ENCODE measurements at places on chromosomes 12 and 14. TPM values are rescaled to one million over a fixed set of nuclear protein-coding genes. Genes with fewer than 3 reads are reported as not detected.

GRCh38 chr12:49578471-49579112 is 10.7 kb upstream of the MCRS1 start:
- peaks cover 17% of the 10 kb centered on the region for H3K4me1 ChIP-seq
- H3K36me3 ChIP-seq = peaks cover 27% of the 10 kb centered on the region
- H3K4me3 ChIP-seq = no peak overlapping the region
- H3K27ac ChIP-seq = no peak overlapping the region

GRCh38 chr12:4250691-4251090 is 22.9 kb upstream of the CCND2 start:
- DNase-seq = no peak
- no peak overlapping the region for H3K27ac ChIP-seq
- no peaks in the 10 kb centered on the region for H3K27me3 ChIP-seq
- H3K4me3 ChIP-seq = no peak overlapping the region

DNA sequence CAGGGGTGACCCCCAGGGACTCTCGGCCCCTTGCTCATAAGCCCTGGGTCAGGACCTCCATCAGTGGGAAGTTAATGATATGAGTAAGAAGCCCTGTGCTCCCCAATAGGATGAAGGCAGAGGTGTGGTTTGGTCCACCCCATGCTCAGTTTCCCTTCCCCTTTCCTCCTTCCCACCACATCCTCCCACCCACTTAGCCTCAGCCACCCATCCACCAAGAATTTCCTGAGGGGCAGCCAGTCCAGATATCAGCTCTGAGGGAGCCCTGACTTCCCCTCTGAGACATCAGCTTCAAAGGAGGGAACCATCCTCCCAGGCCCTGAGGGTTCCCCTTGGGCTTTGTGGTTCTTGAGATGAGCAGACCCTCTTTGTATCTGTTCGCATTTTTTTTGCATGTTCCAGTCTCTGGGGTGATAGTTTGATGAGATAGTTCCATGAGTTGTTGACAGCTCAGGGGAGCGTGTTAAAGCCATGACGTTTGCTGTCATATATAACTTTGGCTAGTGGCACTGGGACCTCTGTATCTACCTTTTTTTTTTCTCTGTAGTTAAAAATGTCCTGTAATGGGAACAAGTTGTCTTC is 71.2 kb downstream of the LGMN start:
- H3K4me1 ChIP-seq = peaks cover 42% of the 10 kb centered on the region
- peaks cover 52% of the 10 kb centered on the region for H3K36me3 ChIP-seq
- H3K4me3 ChIP-seq = no peak overlapping the region
- no peaks in the 10 kb centered on the region for H3K27me3 ChIP-seq
- DNase-seq = no peak

- no peaks in the 10 kb centered on the region for H3K4me1 ChIP-seq
- H3K27me3 ChIP-seq = no peaks in the 10 kb centered on the region
- H3K4me3 ChIP-seq = no peak overlapping the region
- no peak overlapping the region for H3K27ac ChIP-seq
- DNase-seq = no peak
Observed at GRCh38 chr12:126488806-126489205, 1423.6 kb downstream of the AACS start.

DNA sequence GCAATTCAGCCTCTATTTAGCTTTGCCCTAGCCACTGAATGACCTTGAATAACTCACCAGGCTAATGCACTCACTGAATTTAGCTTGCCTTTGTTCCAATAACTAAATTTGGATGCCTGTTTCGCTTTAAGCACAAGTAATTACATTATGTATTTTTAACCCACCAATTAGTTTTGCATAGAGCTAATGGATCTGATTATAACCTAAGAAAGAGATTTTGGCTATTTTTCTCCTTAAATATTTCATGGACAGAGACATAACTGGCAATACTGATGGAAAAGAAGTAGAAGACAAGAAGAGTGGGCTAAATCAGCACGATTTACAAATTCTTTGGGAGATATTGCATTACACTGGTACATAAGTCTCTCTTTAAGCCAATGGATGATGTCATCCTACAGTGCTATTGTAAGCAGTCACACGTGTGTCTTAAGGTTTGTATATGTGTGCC is 85.7 kb downstream of the AKAP6 start:
- H3K27ac ChIP-seq = peak overlapping the region; percentile 42
- DNase-seq = no peak
- H3K36me3 ChIP-seq = no peaks in the 10 kb centered on the region
- no peaks in the 10 kb centered on the region for H3K27me3 ChIP-seq
- H3K4me1 ChIP-seq = no peaks in the 10 kb centered on the region

GRCh38 chr12:101823039-101823438 is 7.7 kb downstream of the GNPTAB start:
- no peaks in the 10 kb centered on the region for H3K27me3 ChIP-seq
- no peaks in the 10 kb centered on the region for H3K4me1 ChIP-seq
- H3K27ac ChIP-seq = peak overlapping the region; percentile 78
- H3K4me3 ChIP-seq = no peak overlapping the region

DNA sequence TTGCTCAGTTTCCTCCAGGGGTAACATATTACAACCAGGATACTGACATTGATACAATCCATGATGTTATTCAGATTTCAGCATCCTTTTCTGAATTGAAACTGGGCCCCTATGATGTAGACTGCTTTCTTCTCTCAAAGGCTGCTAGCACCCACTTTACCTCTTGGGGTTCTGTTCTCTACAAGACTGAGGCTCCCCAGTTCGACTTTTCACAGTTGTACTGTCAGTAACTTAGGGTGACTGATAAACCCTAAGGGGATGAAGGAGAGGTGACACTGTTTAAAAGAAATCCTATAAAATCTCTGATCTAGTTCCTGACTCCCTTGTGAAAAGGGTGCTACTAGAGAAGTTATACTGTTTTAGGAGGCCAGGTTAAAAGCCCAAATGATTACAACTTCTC is 818 bp downstream of the VPS33A start:
- H3K27me3 ChIP-seq = no peaks in the 10 kb centered on the region
- peaks cover 13% of the 10 kb centered on the region for H3K4me1 ChIP-seq
- H3K4me3 ChIP-seq = peak overlapping the region; percentile 80
- peaks cover 47% of the 10 kb centered on the region for H3K36me3 ChIP-seq
- no peak for DNase-seq

DNA sequence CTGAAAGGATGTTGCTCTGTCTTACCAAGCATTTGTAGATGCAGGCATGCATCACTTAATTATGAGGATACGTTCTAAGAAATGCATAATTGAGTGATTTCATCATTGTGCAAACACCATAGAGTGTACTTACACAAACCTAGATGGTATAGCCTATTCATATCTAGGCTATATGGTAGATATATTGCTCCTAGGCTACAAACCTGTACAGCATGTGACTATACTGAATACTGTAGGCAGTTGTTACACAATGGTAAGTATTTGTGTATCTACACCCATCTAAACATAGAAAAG is 75.9 kb downstream of the IFT81 start:
- H3K27ac ChIP-seq = no peak overlapping the region
- H3K4me1 ChIP-seq = peaks cover 3% of the 10 kb centered on the region
- no peak for DNase-seq
- H3K27me3 ChIP-seq = no peaks in the 10 kb centered on the region
- H3K4me3 ChIP-seq = no peak overlapping the region

- H3K36me3 ChIP-seq = no peaks in the 10 kb centered on the region
- no peak for DNase-seq
- no peaks in the 10 kb centered on the region for H3K4me1 ChIP-seq
- peaks cover 5% of the 10 kb centered on the region for H3K27me3 ChIP-seq
- H3K4me3 ChIP-seq = no peak overlapping the region
- H3K27ac ChIP-seq = no peak overlapping the region
Observed at GRCh38 chr12:130143136-130143535, 19.1 kb upstream of the FZD10 start.

DNA sequence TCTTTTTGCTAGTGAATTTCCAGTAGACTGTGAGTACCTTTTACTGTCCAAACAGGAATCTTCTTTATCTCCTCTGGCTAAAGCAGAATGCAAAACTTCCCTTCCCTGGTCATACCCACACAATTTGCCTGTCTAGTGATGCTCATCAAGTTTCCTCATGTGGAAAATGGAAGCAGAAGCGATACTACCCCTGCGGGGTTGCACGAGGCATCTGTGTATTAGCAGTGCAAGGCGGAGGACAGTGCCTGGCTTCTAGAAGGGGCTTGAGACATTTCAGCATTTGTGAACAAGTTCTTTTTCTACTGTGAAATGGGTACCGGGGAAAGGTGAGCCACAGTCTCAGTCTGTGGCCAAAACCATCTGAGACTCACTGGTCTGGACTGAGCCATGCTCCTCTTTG is 340.9 kb downstream of the AACS start:
- H3K36me3 ChIP-seq = no peaks in the 10 kb centered on the region
- no peak for DNase-seq
- no peak overlapping the region for H3K27ac ChIP-seq
- H3K27me3 ChIP-seq = peaks cover 30% of the 10 kb centered on the region

GRCh38 chr14:20179880-20180279 is 10.8 kb upstream of the OR11G2 start:
- H3K4me1 ChIP-seq = no peaks in the 10 kb centered on the region
- H3K4me3 ChIP-seq = no peak overlapping the region
- H3K27me3 ChIP-seq = no peaks in the 10 kb centered on the region
- H3K36me3 ChIP-seq = no peaks in the 10 kb centered on the region
- no peak for DNase-seq

- no peaks in the 10 kb centered on the region for H3K27me3 ChIP-seq
- H3K36me3 ChIP-seq = no peaks in the 10 kb centered on the region
- peak overlapping the region; percentile 93 for H3K27ac ChIP-seq
- peaks cover 40% of the 10 kb centered on the region for H3K4me1 ChIP-seq
Observed at GRCh38 chr12:62258941-62259630, 1.1 kb upstream of the USP15 start.

GRCh38 chr12:4276524-4277204 is 3.1 kb downstream of the CCND2 start:
- peak; percentile 72 for DNase-seq
- H3K4me3 ChIP-seq = peak overlapping the region; percentile 86
- H3K27me3 ChIP-seq = no peaks in the 10 kb centered on the region
- peaks cover 52% of the 10 kb centered on the region for H3K36me3 ChIP-seq

DNA sequence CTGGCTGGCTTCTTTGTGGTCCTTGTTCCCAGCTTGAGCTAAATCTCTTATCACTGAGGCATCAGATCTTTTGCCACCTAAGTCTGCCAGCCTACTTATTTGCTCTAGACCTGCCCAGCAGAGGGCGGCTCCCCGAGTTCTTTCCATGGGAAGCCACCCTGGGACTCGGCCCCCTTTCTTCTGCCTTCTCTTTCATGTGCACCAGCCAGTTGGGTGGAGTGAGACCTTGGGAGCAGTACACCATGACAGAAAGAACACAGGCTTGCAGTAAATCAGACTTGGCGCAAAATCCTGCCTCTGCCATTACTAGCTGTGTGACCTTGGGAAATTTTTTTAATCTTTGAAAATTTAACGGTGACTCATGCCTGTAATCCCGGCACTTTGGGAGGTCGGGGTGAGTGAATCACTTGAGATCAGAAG is 7.4 kb downstream of the SMAGP start:
- H3K4me3 ChIP-seq = no peak overlapping the region
- no peak overlapping the region for H3K27ac ChIP-seq
- H3K27me3 ChIP-seq = no peaks in the 10 kb centered on the region
- H3K36me3 ChIP-seq = no peaks in the 10 kb centered on the region
- no peaks in the 10 kb centered on the region for H3K4me1 ChIP-seq

CDC42BPB gene
- 60.8 TPM for total RNA-seq

GRCh38 chr14:101228949-101229541 is 325.5 kb upstream of the RTL1 start:
- no peak overlapping the region for H3K27ac ChIP-seq
- DNase-seq = no peak
- H3K4me1 ChIP-seq = no peaks in the 10 kb centered on the region
- no peaks in the 10 kb centered on the region for H3K36me3 ChIP-seq
- peaks cover 4% of the 10 kb centered on the region for H3K27me3 ChIP-seq

- peaks cover 16% of the 10 kb centered on the region for H3K4me1 ChIP-seq
- no peaks in the 10 kb centered on the region for H3K27me3 ChIP-seq
- no peaks in the 10 kb centered on the region for H3K36me3 ChIP-seq
- DNase-seq = no peak
- H3K4me3 ChIP-seq = peak overlapping the region; percentile 60
- no peak overlapping the region for H3K27ac ChIP-seq
Observed at GRCh38 chr12:109880938-109881337, 597 bp upstream of the GLTP start.

DNA sequence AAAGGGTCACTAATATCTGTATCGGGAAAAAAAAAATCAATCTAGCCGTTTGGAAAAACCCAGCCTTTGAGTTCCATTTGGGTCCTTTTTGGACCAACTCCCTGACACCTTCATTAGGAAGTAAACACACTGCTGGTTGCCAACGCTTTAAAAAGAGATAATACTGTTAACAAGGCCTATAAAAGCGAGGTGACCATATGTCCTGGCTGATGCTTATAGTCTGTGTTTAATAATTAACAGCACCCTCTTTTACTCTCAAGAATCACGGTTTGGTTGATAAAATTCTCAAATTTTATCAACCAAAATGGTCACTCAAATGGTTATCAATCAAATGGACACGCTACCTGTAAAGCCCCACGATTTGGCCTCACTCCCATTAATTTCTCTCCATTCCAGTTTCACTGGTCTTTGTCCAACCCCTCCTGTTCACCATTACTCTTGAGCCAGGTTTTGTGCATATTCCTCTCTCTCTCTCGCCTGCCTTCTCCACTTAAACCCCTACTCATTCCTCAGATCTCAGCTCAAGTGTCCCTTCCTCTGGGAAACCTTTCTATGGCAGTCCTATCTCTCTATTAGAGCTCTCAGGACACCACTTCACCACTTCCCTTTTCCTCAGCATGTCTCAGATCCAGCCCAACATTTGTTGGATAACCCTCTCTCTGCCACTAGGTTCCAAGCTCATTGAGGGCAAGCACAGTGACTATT is 9.5 kb downstream of the BTG1 start:
- H3K4me1 ChIP-seq = peaks cover 88% of the 10 kb centered on the region
- no peak overlapping the region for H3K27ac ChIP-seq
- H3K4me3 ChIP-seq = no peak overlapping the region
- no peak for DNase-seq
- H3K36me3 ChIP-seq = no peaks in the 10 kb centered on the region

DNA sequence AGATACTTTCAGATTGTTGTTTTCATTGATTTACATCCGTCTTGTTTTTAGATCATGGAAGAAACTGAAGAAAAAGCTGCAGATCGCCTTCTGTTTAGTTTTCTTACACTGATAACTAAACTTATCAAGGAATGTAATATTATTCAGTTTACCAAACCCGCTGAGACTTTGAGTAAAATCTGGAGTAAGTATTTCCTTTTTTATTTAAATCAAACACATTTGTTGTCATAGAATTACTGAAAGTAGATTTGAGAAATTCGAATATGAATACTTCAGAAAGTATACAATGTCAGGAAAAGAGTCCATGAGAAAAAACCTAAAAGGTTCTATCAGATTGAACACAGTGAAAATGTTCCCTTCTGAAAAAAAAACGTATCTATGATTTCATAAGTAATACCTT is 32.0 kb downstream of the ARL1 start:
- no peak for DNase-seq
- H3K4me1 ChIP-seq = peaks cover 7% of the 10 kb centered on the region
- H3K36me3 ChIP-seq = peaks cover 98% of the 10 kb centered on the region
